ENCODE measurements at places on chromosomes 1 and 21. TPM values are rescaled to one million over a fixed set of nuclear protein-coding genes. Genes with fewer than 3 reads are reported as not detected.
A peak's percentile ranks its signal among the peaks of the same experiment; 100 is the strongest.

- no peak for DNase-seq
Measured at GRCh38 chr1:77375990-77376389, 94.2 kb downstream of the AK5 start.

Gene CNR2
- not detected for total RNA-seq

DNA sequence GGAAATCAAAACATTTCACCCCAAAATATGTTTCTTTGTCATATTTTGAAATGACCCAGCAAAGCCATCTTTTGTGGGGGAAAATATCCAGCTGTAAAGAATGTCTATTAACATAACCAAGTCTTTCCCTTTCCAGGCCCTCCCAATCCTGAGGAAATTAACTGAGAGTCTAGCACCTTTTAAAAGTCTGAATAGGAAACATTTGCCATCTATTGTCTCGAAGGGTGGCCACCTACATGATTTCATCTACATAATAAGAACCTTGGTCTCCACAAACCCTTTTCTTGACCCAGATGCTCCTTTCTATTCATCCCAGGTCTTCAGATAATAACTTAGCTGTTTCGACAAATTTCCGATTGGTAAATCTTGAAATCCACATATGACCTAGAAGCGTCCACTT, 5.4 kb upstream of the MT1HL1 start:
- DNase-seq = no peak

DNA sequence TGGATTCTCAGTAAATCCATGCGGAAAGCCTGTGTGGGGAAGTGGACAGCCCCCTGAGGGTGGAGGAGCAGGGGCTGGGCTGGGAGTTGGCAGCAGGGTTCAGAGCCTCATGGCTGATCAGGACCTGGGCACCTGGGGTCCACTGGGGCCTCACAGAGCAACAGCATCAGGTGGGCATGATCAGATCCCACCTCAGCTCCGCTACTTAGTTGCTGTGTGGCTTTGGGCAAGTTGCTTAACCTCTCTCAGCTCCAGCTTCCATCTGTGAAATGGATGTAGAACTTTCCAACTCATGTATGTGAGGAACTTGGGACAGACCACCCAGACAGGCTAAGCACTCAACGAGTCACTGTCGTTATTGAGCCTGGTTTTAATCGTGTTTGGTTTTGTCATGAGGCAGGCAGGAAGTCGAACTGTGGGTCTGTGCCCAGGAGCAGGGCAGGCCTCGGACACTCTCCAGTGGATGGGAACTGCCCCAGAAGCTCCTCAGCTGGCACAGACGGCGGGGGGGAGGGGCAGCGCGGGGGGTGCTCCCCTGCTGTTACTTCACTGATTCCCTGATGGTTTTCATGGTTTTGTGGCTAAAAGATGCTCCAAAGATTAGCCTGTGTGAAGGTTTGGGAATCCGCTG, 155.8 kb upstream of the TMEM51 start:
- no peak for DNase-seq

GRCh38 chr1:13967707-13968106, 267.7 kb downstream of the PRDM2 start:
- no peak for DNase-seq

Gene S100A3
- not detected for total RNA-seq

DNA sequence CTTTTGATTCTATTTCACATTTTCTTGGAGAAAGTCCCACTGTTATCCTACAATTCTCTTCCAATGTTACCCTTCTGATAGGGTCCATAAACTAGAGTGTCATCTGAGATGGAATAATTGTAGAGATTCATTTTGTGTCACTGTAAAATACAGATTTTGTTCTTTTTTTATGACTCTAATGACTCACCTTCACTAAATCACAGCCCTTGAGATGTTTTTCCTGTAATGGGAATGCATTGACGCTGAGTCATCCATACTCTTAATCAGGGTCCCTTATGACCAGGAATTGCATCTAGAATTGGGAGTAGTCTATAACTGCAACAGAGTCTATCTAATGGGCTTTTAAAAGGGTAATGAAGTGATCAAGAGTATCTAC, 315.5 kb downstream of the TGFB2 start:
- no peak for DNase-seq

- peak; percentile 16 for DNase-seq
Measured at GRCh38 chr1:117634631-117635030, 28.8 kb downstream of the TENT5C start.

DNA sequence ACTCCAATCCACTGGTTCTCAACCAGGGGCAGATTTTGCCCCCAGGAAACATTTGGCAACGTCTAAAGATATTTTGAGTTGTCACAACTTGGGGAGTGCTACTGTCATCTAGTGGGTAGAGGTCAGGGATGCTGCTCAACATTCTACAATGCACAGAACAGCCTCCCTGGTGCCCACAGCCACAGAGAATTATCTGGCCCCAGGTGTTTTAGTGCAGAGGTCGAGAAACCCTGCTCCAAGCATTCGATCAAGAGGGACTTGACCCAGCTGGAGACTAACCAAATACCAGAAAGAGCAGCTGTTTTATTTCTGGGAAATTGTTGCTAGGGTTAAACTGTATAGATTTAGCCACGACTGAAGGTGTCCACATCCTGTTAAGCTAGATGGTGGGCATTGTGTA, 19.2 kb downstream of the CD247 start:
- DNase-seq = no peak

GRCh38 chr1:29331729-29332128, 95.4 kb downstream of the PTPRU start:
- DNase-seq = no peak

Gene PADI2
- 0.40 TPM for total RNA-seq

GRCh38 chr1:111512132-111512889, 8.9 kb upstream of the ADORA3 start:
- DNase-seq = no peak

Gene PGLYRP4
- total RNA-seq = not detected

Gene OR14K1
- not detected for total RNA-seq

Gene AMY2A
- total RNA-seq = 0.60 TPM

Gene ZNF683
- not detected for total RNA-seq

Measured in left lobe of liver (tissue), 2 donors.